ENCODE measurements at places on chromosomes 16 and 17.

DNA sequence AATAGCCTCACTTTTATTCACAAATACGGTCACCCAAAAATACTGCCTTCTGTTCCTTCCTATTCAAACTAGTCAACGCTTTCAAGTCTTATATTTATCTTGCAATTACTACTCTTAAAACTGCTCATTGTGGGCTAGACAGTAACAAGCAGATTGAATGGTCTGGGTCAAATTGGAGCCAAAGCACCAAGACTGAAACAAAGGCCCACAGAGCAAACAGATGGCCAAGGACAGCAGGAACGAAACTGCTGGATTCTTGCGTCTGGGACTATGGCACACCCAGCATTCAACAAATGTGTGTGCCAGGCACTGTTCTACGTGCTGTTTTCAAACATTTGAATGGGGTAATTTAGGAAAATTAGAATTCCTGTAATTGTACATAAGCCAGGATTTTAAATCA, 250.1 kb upstream of the PSMD7 start:
- DNase-seq, result no peak

DNA sequence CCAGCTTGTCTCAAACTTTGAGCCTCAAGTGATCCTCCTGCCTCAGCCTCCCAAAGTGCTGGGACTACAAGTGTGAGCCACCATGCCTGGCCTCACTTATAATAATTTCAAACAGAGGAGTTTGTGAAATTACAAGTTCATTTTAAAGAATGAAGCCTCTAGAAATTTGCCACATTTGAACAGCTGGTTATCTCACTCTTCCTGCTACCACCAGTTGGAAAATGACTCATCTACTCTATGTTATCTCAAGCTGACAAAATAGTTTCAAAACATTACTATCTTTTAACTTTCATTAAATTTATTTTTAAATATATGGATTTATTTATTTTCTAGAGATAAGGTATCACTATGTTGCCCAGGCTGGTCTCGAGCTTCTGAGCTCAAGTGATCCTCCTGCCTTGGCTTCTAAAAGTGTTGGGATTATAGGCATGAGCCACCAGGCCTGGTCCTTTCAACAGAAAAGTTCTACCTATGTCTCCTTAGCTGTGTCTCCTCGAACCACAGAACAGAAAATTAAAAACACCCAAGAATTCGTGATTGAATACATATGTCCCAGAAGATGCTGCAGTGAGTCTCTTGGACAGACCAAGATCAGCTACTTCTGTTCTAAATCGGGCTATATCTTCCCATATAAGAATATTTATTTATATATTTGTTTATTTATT, 47.6 kb downstream of the MYH13 start:
- DNase-seq, result no peak

DNA sequence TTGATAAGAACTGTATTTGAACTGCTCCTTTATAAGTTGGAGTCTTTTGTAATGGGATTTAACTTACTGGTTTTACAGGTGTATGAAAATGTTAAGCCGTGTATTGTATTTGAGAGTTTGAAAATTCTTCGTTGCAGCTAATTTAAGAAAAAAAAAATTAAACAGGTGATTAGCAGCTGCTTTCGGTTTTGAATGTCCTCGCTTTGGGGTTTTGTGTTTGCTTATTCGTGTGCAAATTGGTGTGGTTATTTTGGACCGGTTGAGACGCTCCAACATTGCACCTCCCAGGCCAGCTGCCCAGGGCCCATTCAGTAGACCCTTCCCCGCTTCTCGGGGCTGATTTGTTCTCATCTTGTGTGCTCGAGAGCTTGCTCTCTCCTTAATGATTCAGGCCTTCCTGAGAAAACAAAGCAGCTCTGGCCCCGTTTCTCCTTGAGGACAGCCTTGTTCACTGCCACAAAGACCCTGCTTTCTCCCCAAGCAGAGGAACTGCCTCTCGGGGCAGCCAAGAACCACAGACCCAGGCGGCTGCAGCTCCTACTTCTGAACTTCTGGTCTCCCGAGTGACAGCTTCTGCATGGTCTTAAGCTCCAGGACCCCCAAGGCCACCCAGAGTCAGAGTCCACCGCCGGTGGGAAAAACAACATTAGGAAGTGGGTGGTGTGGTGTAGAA, 100.5 kb downstream of the MSI2 start:
- no peak for DNase-seq

- DNase-seq, result no peak
Observed at GRCh38 chr16:265711-266110, 10.0 kb downstream of the RGS11 start.

GRCh38 chr17:38667099-38667786, 7.5 kb downstream of the EPOP start:
- no peak for DNase-seq

- DNase-seq, result no peak
Observed at GRCh38 chr17:14004927-14005620, 64.2 kb upstream of the COX10 start.

DNA sequence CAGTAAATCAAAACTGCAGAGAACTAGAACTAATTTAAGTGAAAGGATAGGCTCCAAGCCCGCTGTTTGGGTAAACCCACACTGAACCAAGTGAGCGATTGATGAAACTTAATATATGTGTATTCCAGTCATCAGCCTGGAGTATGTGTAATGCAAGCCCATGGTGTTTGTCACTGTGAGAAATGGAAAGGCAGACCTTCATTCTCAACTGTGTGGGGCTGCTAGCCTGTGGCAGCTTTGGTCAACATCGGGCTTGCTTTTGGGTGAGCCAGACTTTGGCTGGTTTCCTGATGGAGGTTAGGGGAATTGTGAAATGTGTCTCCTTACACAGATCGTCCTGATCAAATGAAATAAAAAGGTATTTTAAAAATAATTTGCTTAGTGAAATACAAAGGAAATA, 279.9 kb downstream of the IRX3 start:
- DNase-seq, result no peak

DNA sequence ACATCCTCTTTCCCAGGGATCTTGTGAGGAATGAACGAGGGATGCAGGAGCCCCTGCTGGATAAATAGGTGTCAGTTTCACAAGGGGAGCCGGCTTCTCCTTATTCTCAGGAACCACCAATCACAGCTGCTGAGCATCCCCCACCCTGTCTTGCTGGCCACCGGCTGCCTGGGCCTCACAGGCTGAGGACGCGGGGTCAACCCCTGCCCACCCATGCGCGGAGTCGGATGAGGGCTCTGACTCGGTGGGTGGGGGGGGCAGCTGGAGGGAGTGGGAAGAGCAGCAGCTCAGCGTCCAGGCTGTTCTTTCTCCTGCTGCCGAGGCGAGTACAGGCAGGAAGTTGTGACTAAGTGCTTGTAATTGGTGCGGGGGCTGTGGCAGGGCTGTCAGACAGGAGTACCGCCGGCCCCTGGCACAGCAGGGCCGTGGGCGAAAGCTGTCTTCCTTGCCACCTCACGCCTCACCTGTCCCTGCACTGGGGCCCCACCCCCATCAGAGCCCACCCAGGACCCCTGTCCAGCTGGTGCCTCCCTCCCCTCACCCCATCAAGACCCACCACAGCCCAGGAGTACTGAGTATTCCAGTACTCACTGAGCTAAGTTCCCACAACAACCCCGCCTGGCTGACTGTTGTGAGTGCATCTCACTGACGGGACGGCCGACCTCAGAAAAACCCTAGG, 11.0 kb upstream of the DPEP1 start:
- DNase-seq, result peak; percentile 36

DNA sequence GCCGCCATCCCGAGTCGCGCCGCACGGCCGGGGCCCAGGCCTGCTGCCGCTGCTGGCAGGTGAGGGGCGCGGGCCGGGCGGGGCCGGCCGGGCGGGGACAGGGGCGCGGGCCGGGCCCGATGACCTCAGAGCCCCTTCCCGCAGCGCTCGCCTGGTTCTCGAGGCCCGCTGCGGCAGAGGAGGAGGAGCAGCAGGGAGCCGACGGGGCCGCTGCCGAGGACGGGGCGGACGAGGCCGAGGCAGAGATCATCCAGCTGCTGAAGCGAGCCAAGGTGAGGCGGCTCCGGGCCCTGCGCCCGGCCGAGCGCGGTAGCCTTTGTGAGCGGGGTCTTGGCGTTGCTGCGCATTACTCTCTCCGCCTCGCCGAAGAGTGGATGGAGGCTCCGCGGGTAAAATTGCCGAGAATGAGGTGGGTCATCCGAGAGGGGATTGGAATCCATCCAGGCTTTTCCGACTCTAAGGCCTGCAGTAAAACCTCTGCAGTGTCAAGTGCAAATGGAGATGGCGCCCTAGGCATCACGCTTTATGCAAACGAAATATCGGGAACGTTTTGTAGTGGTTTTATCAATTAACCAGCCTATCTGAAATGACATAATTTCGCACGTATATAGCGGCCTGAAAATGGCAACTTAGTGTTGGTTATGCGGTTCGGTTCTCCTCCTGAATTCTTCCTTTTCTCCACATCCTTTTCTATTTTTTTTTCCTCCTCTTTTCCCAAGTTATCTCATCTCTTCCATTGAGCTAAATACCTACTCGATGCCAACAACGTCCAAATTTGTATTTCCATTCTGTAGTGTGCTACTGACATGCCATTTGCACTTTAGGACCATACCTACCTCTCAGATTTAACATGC, 577 bp downstream of the TTC19 start:
- DNase-seq, result no peak

GRCh38 chr17:45998987-45999899, at the start of gene STH:
STH (plus strand) TSS chr17:45999250; CDS start chr17:45999280, 30 bp downstream.
- no peak for DNase-seq

GRCh38 chr16:31301708-31302400, 42.1 kb downstream of the ITGAM start:
- DNase-seq, result no peak

DNA sequence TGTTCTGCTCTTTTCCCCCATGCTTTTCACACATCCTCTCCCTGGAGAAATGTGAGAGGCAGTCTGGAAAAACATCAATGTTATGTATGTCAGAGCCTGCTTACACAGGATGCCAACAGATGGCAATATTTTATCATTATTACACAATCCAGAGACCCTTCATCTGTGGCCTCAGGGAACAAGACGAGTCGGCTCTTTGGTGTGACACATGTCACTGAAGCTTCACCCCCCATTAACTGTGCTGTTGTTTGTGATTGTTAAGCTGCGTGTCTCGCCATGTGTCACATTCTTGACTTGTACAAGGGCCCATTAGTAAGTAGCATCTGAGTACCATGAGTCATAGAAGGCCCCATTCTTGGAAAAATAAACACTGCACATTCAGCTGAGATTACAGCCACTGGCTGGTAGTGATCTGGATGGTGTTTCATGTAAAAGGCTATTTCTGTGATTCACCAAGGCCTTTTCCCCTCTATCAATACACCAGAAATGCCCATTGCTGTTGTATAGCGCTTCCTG, 682.1 kb upstream of the SOX9 start:
- no peak for DNase-seq

- DNase-seq, result no peak
Observed at GRCh38 chr16:84947996-84948850, 63.1 kb downstream of the ZDHHC7 start.

DNA sequence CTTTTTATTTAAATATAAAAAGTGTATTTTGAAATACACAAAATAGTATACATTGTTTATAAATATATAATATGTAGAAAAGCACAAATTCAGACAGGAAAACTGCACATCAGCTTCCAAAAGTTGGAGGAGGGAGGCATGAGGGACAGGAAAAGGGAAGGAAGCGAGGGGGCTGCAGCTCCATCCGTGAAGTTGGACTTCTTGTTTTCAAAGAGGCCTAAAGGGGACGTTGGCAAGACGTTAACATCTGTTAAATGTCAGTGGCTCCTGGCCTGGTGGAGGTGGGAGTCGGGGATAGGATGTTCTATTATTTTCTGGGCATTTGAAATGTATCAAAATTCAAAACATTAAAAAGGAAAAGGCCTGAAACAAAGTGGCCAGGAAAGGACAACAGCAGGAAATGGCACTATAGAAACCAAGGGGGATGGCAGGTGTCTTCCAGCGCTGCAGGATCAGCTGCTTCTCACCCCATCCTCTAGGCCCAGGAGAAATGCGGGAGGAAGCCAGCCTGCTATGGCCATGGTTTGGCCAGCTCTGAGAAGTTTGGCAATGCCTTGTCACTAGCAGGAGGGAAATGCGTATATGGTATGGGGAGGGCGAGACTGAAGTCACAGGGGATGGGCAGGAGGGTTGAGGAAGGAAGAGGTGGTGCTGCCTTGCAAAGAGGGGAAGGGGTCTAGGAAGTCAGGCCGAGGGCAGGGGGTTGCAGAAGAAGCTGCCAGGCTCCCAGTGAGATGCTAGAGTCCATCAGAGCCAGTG, 6.4 kb downstream of the CMTM2 start:
- DNase-seq, result no peak

GRCh38 chr17:61291451-61292285, 108.0 kb upstream of the TBX2 start:
- DNase-seq, result no peak

DNA sequence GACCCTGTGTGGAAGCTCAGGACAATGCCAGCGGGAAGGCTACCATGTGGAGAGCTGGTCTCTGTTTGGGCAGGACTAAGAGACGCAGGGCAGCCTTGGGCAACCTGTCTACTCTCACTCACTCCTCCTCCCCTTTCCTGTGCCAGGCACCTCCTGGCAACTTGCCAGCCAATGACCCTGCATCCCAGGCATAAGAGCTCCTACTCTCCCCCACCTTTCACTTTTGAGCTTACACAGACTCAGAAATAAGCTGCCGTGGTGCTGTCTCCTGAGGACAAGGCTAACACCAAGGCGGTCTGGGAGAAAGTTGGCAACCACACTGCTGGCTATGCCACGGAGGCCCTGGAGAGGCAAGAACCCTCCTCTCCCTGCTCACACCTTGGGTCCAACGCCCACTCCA, 2.6 kb downstream of the HBM start:
- DNase-seq, result no peak

DNA sequence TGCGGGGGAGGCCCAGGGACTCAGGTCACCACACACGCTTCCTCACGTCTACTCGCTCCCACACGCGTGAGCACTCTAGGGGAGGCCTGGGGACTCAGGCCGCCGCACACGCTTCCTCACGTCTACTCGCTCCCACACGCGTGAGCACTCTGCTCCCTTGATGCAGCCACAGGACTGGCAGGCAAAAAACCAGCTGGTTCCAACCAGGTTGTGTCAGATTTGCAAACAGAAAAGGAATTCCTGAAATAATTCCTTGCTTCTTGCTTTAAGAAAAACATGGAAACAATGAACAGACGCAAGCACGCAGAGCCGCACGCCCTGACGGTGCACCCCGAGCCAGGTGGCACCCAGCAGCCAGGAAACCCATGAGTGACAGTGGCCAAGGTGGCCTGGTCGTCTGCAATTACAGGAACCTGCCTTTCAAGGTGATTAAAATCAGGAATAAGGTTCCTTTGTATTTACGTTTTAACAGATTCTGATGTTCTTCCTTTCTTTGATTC, 37.9 kb downstream of the LMF1 start:
- DNase-seq, result no peak

DNA sequence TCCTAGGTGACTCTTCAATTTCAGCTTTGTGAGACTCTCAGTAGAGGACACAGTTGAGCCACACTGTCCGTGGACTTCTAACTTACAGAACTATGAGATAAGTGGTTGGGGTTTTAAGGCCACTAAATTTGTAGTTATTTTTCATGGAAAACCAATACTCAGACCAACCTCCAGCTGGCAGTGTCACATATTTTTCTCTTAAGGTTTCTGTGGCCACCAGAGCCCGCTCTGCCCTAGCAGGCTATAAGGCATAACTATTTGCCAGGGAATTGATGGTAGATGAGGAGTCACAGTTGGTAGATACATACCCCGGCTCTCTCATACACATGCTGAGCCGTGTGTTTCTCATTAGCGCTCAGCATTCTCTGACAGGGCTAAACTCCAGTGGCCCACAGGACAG, 336.8 kb upstream of the MON1B start:
- no peak for DNase-seq

GRCh38 chr16:3596101-3596861, 15.1 kb downstream of the SLX4 start:
- DNase-seq, result no peak

- DNase-seq, result no peak
Observed at GRCh38 chr17:75240394-75241142, 20.8 kb downstream of the GGA3 start.

- DNase-seq, result no peak
Observed at GRCh38 chr17:57370037-57370581, 113.8 kb downstream of the MSI2 start.

Data from stimulated activated CD8-positive, alpha-beta memory T cell treated with anti-CD3 and anti-CD28 coated beads, Interleukin-4, amount 100 ng/mL, for 4 hours (primary cell).